ENCODE measurements at places on chromosomes 1 and 21.

DNA sequence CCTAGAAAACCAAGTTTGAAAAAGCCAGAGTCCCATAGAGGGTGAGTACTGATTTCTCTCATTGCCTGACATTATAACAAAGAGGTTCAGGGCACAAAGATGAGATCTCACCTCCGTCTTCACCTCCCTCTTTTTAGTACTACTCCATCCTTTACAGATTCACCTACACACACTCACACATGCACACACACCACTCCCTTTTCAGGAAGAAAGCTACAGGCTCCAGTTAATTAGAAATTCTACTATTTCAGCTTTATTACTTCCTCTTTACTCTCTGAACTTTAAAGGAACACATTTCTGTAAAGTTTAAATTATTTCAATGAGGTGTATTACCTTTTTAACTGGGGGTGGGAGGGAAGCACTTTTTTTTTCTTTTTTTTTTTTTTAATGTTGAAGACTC lies 59.6 kb upstream of the PRDX6 start:
- DNase-seq: no peak

- peak; percentile 21 for DNase-seq
Observed at GRCh38 chr1:54397090-54397591, 9.1 kb downstream of the SSBP3 start.

- no peak for DNase-seq
Observed at GRCh38 chr1:10734962-10735544, 61.4 kb downstream of the CASZ1 start.

DNA sequence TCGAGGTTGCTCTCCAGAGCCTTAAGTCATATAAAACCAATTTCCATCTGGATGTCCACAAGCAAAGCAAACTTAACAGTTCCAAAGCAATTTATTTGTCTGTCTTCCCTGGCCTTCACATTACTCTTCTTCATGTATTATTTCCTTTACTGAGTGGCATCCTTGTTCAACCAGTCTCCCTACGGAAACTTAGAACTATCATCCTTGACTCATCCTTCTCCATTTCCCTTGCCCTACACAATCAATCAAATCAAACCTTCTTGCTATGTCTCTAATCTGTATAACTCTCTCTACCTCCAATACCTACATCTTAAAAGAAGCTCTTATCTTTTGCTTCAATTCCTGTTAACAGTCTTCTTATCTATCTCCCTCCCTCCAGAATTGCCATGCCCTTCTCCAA lies 25.4 kb downstream of the EGLN1 start:
- no peak for DNase-seq

DNA sequence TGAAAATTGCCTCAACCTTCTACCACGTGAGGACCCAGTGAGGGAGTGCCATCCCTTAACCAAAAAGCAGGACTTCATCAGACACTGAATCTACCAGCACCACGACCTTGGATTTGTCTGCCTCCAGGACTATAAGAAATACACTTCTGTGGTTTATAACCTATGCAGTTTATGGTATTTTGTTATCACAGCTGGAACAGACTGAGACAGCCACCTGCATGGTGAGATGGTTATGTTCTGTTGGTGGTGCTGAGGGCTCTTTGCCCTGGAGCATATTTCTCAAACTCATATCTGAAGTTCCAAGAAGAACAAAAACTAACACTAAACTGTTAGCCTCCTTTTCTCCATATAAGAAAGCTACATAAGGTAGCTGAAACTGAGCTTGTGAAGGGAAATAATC lies 69.8 kb upstream of the RGS18 start:
- DNase-seq: no peak

- DNase-seq: no peak
Observed at GRCh38 chr1:192998536-192998935, 60.6 kb downstream of the UCHL5 start.

GRCh38 chr1:30881319-30882181 lies 27.0 kb downstream of the SDC3 start:
- no peak for DNase-seq

DNA sequence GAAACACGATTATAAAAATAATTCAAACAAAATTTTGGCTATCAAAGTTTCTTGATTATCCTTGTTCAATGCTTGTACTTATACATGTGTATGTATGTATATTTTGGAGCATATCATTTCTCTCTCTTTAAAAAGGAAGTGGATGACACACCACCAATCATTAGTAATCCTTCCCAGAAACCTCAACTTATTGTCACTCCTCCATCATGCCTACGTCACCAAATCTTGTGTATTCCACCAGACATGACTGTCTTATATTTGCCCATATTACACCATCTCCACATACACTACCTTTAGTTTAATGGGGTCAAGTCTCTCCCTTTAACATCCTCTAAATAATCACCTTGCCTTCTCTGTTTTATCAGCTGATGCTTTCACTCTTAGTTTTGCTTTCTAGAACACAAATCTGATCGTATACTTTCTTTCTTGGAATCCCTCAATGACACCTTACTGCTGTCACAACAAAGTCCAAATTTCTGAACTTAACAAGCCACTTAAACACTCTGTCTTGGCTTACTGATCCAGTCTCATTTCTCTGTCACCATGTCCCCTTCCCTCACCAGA lies 124.0 kb downstream of the BRINP3 start:
- DNase-seq: no peak

DNA sequence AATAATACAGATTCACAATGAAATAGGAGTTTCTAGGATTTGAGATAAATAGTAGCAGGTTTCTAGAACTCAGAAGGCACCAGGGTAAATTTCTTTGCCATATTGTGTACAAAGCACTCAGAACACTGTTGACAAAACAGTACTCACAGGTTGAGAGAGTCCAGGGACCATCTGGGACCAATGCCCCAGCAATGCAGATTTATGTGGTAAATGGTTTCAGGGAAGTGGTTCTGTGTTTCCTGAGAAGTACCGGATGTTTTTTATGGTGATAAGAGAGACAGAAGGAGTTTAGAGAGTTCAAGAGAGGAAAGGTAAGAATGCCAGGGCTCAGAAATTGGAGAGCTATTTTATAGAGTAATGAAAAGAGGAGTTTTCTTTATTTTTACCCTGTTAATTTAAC lies 29.6 kb upstream of the DIPK1A start:
- DNase-seq: no peak

DNA sequence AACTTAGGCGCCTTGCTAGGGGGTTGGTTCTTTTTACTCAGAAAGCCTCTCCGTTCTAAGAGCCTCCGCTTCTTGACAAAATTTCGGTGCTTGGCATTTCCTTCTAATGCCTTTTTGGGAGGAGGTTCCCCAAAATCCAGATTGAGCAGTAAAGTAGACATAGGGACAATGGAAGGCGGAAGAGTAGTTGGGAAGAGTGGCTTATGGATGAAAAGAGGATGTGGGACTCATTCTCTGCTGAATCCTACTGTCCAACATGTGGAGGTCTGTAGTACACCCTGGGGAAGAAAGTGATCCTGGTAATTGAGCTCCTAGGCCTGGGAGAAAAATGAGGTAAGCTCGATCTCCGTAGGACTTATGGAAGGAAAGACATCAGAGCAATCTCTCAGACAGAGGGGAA lies 777 bp upstream of the METTL25B start:
- no peak for DNase-seq

GRCh38 chr21:15795533-15795932 lies 65.8 kb downstream of the USP25 start:
- no peak for DNase-seq

- DNase-seq: no peak
Observed at GRCh38 chr1:70033936-70034335, 171.4 kb downstream of the LRRC40 start.

DNA sequence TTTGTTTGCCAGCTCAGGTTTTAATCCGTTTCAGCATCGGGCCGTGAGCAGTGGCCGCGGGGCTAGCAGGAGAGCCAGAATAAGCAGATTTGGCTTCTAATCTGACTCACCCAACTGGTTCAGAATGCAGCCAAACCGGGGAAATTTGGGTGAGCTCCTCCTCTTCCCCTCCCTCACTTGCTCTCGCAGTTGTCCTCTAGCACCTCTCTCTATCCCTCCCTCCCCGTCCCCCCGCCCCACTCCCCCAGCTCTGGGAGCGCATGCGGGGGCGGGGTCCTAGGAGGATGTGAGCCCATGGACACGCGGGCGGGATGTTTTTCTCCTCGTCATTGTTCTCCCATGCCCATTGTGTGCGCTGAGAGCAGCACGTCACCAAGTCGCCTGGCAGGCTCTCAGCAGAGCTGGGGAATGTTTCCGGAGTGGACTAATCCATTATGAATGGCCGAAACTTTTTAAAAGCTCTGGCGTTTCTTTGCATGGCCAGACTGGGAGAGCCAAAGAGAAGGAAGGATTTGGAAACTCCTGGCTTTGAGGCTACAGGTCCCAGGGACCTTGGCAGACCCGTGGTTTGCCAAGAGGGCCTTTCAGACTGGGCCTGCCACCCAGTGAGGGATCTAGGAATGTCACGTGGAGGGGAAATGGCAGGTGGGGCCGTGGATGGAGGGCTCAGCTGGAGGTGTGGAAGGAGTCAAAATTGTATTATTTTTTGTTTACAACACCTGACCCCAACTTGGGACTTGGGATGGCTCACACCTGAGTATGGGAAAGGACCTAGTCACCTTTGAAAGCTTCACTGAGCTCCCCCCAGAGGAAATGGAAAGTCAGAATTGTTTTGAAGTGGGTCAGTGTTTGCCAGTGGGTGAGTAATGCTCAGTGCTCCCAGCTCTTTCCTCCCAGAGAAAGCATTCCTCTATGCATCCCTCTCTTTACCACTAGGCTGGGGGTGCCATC lies 39.2 kb downstream of the CDK18 start:
- peak; percentile 32 for DNase-seq

DNA sequence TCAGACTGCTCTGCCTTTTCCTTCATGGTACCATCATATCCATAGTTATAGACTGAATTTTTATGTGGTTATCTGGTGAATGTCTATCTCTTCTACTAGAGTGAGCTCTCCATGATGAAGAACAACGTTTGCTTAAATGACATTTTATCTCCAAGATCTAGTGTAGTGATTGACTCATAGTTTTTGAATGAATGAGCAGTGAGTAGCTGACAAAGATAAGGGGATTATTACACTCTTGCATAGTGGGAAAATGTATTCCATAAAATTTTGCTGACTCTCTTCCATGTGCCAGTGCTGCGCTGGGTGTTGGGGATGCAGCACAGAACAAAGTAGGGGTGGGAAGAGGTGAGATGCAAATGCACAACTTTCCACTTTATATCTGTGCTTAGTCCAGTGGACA lies 147.7 kb downstream of the TGFB2 start:
- no peak for DNase-seq

GRCh38 chr1:11615090-11615489 lies 39.1 kb downstream of the FBXO2 start:
- no peak for DNase-seq

- DNase-seq: no peak
Observed at GRCh38 chr21:25912402-25912746, 177.6 kb downstream of the GABPA start.

GRCh38 chr1:96519851-96520578 lies 201.6 kb upstream of the PTBP2 start:
- no peak for DNase-seq

GRCh38 chr1:201982082-201982622 lies 296 bp upstream of the RNPEP start:
- DNase-seq: no peak

GRCh38 chr1:183450093-183450492 lies 22.2 kb upstream of the SMG7 start:
- DNase-seq: peak; percentile 7

- no peak for DNase-seq
Observed at GRCh38 chr1:66450043-66450514, 83.9 kb upstream of the SGIP1 start.

GRCh38 chr1:181043025-181043888 lies 9.5 kb downstream of the MR1 start:
- DNase-seq: no peak

DNA sequence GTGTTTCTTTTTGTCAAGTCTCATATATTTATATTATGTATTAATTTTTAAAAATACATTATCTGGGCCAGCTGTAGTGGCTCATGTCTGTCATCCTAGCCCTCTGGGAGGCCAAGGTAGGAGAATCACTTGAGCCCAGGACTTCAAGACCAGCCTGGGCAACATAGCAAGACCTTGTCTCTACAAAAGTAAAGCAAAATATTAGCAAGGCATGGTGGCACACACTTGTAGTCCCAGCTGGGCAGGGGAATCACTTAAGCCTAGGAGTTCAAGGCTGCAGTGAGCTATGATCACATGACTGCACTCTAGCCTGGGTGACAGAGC lies 189.1 kb downstream of the SMYD3 start:
- DNase-seq: no peak

DNA sequence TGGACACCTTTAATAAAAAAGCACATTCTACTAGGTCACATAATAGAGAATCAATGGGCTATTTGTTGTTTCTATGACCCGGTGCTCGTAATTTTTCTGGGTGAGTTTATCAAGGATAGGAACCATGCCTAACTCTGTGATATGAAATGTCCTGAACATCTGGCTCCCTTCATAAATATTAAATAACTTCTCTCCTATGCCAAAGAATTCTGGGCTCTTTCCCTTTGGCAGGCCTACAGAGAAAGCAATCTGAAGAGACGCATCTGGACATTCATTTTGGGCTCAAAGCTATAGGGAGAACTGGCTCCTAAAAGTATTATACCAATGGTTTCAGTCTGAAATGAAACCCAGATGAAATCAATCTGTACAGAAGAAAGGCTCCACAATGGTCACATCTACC lies 38.8 kb upstream of the ANGPTL7 start:
- DNase-seq: no peak

GRCh38 chr1:223189903-223190724 lies 47.1 kb upstream of the TLR5 start:
- no peak for DNase-seq

DNA sequence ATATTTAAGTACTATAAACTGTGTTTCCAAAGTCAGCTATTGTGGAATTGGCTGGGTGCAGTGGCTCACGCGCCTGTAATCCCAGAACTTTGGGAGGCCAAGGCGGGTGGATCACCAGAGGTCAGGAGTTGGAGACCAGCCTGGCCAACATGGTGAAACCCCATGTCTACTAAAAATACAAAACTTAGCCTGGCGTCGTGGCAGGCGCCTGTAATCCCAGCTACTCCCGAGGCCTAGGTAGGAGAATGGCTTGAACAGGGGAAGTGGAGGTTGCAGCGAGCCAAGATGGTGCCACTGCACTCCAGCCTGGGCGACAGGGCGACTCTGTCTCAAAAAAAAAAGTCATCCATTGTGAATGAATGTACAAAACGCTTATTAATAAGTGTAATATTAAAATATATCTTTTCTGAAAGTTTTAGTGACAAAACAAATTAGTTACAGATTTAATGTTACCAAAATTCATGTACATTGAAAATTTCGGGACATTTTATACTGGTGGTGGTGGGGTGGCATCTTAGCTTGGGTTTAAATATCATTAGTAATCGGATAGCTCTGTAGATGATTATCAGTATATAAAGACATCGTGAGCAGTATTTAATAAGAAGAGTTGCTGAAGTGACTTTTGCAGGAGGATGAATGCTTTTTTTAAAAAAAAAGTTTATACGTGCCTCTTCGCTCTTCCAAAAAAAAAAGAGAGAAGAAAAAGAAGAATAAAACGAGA lies 503 bp upstream of the SRSF11 start:
- DNase-seq: no peak

- peak; percentile 98 for DNase-seq
Observed at GRCh38 chr1:107572674-107573211, 392.2 kb downstream of the VAV3 start.

- no peak for DNase-seq
Observed at GRCh38 chr1:74714429-74715235, 18.2 kb downstream of the CRYZ start.

- no peak for DNase-seq
Observed at GRCh38 chr1:92933459-92933858, 27.8 kb downstream of the DIPK1A start.

- no peak for DNase-seq
Observed at GRCh38 chr1:5913876-5914275, 78.3 kb downstream of the NPHP4 start.

Data from NCI-H446 treated with DMSO at 0.1 percent for 48 hours (cell line).